ENCODE measurements at places on chromosomes 1 and 21.

DNA sequence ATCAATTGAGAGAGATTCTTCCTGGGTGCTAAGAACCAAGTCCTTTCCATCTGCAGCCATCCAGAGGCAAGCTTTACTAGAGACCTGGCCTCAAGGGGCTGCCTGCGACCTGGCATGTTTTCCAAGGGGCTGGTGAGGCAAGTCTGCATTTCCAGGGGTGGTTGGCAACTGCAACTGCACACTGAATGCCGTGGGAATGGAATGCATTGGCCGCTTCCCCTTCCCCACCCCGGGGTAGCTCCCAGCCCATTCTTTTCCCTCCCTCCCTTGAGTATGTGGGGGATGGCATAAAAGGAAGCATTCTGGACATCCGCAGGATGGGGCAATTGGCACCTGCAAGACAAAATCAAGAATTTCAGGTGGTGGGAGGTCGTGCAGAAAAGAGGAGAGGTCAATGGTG lies 155.1 kb downstream of the IGSF21 start:
- DNase-seq, result no peak

DNA sequence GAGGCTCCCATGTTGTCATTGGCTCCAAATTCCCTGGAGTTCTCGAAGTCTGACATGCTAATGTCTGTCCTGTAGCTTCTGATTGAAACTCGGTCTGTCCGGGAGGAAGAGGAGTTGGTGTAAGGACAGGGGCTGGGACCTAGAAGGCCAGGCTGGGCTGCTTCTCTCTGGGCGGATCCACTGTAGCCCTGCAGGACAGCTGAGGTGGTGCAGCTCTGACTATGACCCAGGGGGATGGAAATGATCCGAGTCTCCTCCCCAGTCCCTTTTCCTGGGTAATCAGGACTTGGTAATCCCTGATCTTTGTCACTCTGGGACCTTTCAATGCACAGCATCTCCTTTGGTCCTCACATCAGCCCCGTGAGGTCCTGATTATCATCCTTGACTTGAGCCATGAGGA lies 10.0 kb upstream of the FCMR start:
- no peak for DNase-seq

- DNase-seq, result no peak
These were observed 460.1 kb upstream of the RUNX1 start for GRCh38 chr21:35509001-35509704.

DNA sequence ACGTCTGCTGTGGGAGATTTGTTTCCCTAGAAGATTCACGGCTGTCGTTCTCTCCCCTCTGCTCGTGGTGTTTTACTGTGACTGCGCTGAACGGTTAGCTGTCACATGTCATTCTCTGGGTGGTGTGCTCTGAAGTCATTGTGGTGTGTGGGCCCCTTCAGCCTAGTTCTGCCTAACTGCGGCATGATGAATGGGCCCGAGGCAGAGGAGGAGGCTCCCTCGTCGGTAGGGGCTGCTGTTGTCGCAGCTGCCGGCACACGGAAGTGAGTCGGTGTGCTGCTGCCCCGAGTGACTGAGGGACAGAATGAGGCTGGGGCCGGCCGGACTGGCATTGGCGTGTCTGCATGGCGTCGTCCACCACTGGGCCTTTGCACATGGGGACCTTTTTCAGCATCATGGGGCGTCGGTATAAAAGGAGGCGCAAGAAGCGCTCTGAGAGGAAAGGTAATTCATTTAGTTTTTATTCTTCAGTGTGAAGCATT lies 77.9 kb downstream of the ADARB1 start:
- peak; percentile 82 for DNase-seq

DNA sequence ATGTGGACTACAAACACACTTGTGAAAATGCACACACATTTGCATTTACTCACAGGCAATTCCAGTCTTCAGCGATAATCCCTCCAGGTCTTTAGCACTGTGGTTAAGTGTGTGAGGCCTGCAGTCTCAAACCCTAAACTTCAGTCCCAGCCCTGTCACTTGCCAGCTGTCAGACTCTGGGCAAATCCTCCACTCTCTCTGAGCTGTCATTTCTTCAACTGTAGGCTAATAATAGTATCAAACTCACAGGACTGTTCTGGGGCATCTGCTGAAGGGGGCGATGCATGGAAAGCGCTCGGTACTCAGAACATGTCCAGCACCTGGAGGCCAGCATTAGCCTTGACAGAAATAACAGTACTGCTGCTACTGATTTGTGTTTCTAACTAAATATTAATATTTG lies 48.2 kb downstream of the NEK2 start:
- DNase-seq, result no peak

GRCh38 chr1:111369177-111369576 lies 58.4 kb downstream of the OVGP1 start:
- no peak for DNase-seq

- no peak for DNase-seq
These were observed 475.8 kb upstream of the OLFM3 start for GRCh38 chr1:102472520-102472919.

DNA sequence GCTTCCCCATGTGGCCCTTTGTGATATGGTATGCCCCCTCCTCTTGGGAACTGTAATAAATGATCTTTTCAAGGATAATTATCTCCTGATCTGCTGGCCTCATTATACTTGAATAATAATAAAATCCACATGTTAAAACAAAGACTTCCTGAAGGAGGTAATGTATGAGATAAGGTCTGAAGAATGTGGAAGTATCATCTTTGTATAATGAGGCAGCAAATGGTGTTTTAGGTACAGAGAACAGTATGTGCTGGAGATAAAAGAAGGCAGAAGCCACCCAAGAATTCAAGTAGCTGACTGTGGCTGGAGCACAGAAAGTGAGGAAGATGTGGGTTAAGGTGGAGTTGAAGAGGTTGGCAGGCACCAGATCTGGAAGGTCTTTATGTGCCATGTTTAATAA lies 12.8 kb upstream of the COG2 start:
- DNase-seq, result no peak

- no peak for DNase-seq
These were observed 3.2 kb downstream of the ID3 start for GRCh38 chr1:23555986-23556634.

DNA sequence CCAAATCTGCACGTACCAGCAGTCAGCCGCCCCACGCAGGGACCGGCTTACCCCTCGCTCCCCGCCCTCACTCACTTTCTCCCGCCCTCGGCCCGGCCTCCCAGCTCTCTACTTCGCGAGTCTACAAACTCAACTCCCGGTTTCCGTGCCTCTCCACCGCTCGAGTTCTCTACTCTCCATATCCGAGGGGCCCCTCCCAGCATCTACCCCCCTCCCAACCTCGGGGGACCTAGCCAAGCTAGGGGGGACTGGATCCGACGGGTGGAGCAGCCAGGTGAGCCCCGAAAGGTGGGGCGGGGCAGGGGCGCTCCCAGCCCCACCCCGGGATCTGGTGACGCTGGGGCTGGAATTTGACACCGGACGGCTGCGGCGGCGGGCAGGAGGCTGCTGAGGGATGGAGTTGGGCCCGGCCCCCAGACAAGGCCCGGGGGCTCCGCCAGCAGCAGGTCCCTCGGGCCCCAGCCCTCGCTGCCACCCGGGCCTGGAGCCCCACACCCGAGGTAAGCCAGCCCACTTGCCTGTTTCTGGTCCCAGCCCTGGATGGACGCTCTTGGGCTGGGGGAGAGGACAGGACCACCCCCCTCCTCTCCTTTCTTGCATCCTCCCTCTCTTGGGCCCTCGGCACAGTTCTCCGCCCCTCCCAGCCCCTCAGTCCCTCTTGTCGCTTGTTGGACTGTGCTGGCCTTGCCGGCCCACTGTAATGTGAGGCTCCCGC lies at the start of gene ARTN:
TSS of gene ARTN (plus strand) at position 416 of the 715 bp plus-strand sequence. CDS start 1,856 bp downstream, outside the sequence.
- DNase-seq, result peak; percentile 12

GRCh38 chr1:181497870-181498269 lies 14.6 kb downstream of the CACNA1E start:
- no peak for DNase-seq

DNA sequence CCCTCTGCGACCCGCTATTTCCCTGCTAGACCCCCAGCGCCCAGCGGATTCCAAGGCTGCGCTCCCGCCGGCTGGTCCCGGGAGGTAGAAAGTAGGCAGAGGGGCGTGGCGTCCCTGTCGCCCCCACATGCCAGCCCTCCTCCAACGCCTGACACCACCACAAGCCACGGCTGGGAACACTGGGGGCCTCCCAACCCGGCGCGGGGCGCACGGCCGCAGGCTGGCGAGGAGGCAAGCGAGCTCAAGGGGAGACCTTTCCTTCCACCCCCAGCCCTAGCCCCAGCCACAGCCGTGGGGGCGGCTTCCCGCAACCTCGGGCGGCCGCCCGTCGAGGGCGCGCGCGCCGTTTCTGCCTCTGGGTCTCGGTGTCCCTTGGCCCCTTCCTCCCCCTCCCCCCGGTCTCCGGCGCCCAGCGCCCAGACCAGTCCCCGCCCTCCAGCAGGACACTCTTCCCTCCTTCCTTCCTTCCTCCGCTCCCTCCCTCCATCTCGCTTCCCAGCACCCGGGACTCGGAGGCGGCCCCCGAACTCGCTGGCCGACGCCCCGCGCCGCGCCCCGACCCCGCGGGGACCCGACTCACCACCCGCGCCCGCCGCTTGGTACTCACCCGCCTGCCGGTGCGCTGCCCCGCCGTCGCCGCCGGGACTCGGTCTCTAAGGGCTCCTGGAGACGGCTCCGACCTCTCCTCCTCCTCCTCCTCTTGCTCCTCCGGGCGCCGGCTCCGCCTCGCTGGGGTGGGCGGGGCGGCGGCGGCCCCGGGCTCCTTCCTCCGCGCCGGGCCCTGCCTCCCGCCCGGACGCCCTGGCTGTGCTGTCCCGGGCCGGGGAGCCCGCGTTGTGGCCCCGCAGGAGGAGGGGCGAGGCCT lies at the start of gene GNG12:
TSS of gene GNG12 (minus strand) at position 731 of the 865 bp plus-strand sequence. CDS start 125,781 bp downstream, outside the sequence.
- DNase-seq, result peak; percentile 40

GRCh38 chr1:82948386-82948785 lies 1050.5 kb downstream of the TTLL7 start:
- no peak for DNase-seq

DNA sequence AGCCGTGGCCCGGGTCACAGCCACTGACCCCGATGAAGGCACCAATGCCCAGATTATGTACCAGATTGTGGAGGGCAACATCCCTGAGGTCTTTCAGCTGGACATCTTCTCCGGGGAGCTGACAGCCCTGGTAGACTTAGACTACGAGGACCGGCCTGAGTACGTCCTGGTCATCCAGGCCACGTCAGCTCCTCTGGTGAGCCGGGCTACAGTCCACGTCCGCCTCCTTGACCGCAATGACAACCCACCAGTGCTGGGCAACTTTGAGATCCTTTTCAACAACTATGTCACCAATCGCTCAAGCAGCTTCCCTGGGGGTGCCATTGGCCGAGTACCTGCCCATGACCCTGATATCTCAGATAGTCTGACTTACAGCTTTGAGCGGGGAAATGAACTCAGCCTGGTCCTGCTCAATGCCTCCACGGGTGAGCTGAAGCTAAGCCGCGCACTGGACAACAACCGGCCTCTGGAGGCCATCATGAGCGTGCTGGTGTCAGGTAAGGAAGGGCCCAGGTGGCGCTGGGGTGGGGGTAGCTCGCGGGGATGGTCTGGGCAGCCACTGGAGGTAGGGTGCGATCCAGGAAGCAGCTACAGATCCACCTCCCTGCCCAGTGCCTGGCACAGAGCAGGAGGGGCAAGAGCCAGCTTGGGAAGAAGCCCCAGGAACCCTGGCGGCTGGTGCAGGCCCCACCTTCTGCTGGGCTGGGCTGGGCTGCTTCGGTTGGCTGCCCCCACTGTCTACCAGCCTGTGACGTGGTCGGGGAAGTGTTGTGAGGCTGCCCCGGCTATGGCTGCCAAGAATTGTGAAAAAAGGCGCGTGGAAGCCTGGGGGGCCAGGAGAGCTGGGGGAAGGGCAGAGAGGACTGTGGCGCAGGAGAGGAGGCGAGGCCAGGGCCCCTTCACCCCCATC lies 3.8 kb downstream of the CELSR2 start:
- DNase-seq, result no peak

DNA sequence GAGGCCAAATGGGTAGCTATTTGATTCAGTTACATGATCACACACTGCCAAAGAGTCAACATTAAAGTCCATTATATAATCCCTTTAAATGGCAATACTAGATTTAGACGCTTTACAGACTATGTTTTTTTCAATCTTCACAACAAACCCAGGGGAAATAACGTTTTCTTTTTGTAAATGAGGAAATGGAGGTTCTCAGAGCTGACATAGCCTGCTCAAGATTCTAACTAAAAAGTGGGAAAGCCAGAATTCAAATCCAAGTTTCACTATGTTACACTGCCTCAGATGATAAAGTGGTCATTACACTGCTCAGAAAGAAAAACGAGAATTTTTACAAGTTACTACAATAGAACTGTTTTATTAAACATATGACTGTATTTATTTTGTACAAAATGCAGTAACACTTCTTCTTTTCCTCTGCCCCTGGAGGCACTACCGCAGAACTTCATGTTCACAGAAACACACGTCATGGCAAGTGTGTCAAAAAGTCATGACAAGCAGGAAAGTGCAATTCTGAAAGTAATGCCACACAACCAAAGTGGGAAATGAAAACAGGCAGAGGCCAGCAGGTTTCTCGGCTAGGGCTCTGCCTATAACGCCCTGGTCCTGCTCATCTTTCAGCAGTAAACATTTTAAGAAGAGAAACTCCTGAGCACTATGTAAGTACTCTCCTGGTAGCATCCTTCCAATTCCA lies 19.0 kb downstream of the THEMIS2 start:
- DNase-seq, result peak; percentile 51

DNA sequence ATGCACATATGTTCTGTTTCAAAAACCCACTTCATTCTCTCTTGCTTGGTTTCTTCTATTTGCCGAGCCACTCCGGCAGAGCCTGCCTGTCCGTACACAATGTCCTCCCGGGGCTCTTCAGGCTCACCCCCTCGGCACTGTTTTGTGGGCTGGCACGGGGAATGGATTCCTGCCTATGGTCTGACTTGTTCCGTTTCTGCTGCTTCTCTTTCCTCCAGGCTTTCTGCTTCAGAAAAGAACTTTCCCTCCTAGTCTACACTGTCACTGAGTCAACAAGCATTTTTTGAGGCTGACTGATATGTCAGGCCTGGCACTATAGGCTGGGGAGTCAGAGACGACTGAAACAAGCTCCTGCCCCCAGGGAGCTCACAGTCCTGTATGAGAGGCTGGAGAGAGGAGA lies 28.4 kb upstream of the SARS1 start:
- no peak for DNase-seq

GRCh38 chr1:71899881-71900280 lies 382.5 kb downstream of the NEGR1 start:
- no peak for DNase-seq

DNA sequence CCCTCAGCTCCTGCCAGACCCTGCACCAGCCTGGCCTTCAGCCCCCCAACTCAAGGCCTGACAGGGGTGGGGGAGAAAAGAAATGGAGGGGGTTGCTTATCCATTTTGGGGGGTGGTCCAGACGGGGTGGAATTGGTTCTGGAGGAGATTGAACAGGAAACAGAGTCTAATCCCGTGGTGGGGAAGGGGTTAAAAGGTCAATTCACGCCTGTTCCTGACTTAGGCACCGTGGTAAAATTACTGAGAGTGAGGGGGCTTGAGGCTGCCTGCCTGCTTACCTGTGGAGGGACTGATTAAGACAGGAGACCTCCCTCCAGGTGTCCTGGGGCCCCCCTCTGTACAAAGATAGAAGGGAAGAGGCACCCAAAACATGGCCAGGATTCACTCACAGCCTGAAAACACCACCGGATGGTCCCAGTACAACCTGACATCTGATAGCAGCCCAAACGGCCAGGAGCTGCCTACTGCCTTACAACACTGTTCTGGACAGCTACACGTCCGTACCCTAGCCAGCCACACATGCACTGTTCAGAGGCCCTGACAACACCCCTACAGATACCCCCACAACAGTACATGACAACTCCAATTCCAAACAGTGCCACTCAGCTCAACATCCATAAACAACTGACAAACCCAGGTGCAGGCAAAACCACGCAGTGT lies 31.8 kb downstream of the AHDC1 start:
- no peak for DNase-seq

- DNase-seq, result no peak
These were observed 49.7 kb downstream of the PBX1 start for GRCh38 chr1:164608651-164609057.

- no peak for DNase-seq
These were observed 6.1 kb downstream of the B3GALT6 start for GRCh38 chr1:1237874-1238701.
